ENCODE measurements at places on chromosomes 6 and 20.

DNA sequence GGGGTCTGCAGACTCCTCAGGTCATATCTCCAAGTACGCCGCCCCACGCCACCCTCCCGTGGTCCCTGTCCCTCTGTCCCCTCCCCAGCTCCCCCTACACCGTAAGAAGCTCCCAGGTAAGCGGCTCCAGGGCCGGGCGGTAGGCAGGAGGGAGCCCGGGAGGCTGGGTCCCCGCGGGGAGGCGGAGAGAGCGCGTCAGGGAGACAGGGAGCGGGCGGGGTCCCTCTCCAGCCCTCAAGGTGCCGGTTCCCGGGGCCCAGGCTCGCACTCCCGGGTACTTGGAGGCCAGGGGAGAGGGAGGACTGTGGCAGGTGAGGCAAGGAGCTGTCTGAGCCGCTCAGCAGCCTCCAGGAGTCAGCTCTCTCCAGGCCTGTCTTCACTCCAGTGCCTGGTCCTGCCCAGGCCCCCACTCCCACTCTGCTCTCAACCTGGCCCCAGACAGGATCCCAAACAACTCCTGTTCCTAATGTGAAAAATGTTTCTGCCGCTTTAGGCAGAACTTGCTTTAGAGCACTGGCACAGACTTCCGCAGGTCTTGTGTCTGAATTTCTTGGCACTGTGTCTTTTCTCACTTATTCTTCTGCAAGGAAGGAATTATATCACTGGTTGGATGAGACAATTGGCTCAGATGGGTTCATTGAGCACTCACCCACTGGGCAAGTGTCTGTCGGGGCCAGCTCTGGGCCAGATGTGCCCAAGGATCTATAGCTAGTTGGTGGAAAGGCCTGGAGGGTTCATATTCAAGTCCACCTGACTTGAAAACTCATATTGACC, 36.6 kb downstream of the HLA-G start:
- H3K36me3 ChIP-seq, result no peaks in the 10 kb centered on the region
- DNase-seq, result no peak
- no peaks in the 10 kb centered on the region for H3K27me3 ChIP-seq
- H3K4me3 ChIP-seq, result no peak overlapping the region

DNA sequence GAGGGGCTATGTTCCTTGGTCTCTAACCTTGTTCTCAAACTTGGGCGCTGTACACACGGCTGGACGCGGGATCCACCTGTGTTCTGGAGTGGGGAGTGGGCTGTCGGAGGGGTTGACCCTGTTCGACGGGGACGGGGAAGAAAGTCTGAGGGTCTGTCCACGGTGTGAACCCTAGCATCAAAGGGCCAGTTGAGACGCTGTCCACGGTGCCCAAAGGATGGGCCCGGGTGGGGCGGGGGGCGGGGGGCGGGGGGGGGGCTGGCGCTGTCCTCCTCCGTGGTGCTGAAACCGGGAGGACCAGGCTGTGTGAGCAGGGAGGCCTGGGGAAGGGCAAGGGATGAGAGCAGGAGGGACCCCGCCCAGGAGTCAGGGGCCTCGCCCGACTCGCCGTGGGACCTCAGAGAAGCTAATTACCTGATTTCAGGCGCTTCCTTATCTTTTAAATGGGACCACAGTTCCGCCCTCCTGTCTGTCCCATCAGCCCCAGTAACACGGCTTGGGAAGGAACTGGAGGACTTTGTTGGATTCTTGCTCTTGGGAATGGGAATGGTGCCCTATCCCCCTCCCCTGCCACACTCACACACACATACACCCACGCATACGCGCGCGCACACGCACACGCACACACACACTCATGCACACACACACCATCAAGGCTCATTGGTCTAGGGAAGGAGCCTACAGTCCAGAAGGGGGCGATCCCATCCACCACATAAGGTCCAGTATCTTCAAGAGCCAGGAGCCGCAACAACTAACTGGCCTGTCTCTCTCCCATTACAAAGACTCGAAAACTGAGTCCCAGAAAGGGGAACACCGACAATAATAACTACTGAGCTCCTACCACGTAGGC, 1.0 kb upstream of the VSTM2L start:
- H3K27ac ChIP-seq, result no peak overlapping the region
- H3K36me3 ChIP-seq, result no peaks in the 10 kb centered on the region
- no peaks in the 10 kb centered on the region for H3K27me3 ChIP-seq
- H3K4me3 ChIP-seq, result no peak overlapping the region
- peak; percentile 33 for DNase-seq
- H3K4me1 ChIP-seq, result peaks cover 3% of the 10 kb centered on the region

DNA sequence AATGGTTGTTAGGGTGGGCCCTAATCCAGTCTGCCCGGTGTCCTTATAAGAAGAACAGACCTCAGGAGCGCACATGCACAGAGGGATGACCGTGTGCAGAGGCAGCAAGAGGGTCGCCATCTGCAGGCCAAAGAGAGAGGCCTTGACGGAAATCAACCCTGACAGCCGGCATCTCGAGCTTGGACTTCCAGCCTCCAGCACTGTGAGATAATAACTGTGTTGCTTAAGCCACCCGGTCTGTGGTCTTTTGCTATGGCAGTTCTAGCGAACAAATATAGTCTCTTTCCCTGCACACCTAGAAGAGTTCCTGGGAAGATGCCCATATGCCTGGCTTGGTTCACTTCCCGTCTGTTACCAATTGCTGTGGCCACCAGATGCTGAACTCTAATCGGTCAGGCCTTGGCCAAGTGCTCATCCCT, 35.3 kb upstream of the PTGIS start:
- H3K36me3 ChIP-seq, result no peaks in the 10 kb centered on the region
- no peak overlapping the region for H3K4me3 ChIP-seq
- H3K27ac ChIP-seq, result no peak overlapping the region
- peaks cover 5% of the 10 kb centered on the region for H3K4me1 ChIP-seq
- DNase-seq, result no peak

GRCh38 chr20:9375221-9375681, 139.1 kb upstream of the LAMP5 start:
- no peaks in the 10 kb centered on the region for H3K4me1 ChIP-seq
- no peaks in the 10 kb centered on the region for H3K36me3 ChIP-seq
- DNase-seq, result no peak
- H3K27me3 ChIP-seq, result no peaks in the 10 kb centered on the region

DNA sequence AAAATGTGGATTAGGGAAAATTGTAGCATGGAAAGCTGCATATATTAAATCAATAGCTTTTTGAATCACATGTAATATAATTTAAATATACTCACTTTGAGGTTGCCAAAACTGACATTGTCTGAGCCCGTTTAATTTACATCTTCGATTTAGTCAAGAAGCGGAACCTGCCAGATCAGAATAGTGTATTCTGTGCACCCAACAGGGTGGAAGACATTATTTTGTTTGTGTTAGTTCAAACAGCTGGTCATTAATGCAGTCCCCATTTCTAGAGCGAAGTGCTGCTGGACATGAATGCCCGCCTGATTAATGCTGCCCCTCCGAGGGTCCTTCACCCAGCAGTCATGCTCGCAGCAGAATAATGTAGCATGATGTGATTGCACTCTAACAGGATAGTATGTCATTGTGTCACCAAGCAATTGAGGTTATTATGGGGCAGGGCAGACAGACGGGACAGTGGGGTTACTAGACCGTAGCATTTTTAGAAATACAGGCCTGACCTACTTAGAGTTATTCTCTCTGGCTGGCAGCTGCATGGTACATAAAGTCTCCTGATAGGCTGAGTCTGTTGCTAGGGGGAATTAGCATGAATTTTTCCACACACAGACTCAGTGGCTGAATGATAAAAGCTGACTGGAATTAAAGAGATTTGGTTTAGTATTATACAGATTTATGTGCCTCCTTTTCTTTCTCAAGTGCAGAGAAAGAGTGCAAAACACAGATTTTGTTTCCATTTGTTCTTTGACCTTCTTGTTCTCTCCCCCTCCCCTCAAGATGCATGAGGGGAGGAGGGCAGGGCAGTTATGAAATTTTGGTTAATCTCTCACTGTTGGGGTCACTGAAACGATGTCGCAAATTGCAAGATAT, 147.1 kb downstream of the PRL start:
- DNase-seq, result no peak
- H3K4me3 ChIP-seq, result no peak overlapping the region
- no peak overlapping the region for H3K27ac ChIP-seq
- no peaks in the 10 kb centered on the region for H3K27me3 ChIP-seq
- peaks cover 5% of the 10 kb centered on the region for H3K4me1 ChIP-seq
- H3K36me3 ChIP-seq, result no peaks in the 10 kb centered on the region

DNA sequence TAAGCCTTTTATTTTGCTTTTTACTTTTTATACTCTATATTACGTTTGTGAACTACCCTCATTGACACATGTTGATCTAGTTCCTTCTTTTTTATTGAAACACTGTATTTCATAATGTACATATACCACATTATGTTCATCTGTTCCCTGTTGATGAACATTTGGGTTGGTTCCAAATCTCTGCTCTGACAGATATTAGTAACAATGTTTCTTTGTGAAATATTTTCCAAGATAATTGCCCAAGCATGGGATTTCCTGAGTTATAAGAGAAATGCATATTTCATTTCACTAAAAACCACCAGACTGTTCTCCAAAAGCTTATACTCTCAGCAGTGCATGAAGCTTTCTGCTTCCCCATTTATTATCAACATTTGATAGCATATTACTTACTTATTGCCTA, 44.2 kb upstream of the TNFRSF21 start:
- H3K27ac ChIP-seq, result no peak overlapping the region
- H3K27me3 ChIP-seq, result no peaks in the 10 kb centered on the region
- DNase-seq, result no peak
- no peak overlapping the region for H3K4me3 ChIP-seq
- H3K4me1 ChIP-seq, result no peaks in the 10 kb centered on the region
- no peaks in the 10 kb centered on the region for H3K36me3 ChIP-seq

DNA sequence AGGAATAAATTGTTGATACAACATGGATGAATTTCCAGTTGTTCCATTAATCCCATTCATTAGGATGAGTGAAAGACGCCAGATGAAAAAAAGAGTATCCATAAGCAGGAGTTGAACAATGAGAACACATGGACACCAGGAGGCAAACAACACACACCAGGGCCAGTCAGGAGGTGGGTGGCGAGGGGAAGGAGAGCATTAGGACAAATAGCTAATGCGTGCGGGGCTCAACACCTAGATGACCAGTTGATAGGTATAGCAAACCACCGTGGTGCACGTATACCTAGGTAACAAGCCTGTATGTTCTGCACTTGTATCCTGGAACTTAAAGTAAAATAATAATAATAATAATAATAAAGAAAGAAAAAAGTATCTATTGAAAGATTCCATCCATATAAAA, 11.1 kb downstream of the PCED1A start:
- H3K4me1 ChIP-seq, result no peaks in the 10 kb centered on the region
- no peaks in the 10 kb centered on the region for H3K36me3 ChIP-seq
- no peaks in the 10 kb centered on the region for H3K27me3 ChIP-seq
- H3K4me3 ChIP-seq, result no peak overlapping the region
- H3K27ac ChIP-seq, result no peak overlapping the region

DNA sequence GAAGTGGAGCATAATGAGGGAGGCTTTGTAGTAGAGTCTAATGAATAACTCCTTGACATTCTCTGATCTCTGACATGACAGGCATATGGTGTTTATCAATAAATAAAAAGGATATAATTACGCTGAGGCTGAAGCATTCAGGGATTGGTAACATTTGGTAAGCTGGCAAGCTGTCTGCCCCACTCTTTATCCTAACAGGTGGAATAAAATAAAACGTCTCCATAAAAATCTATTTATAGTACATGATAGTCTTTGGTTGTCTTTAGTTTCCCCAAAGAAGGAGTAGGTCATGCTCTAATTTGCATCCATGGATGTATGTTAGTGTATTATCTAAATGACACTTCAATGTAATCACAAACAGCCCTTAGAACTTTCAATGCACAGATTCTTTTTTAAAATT, 30.9 kb upstream of the RBM24 start:
- H3K4me3 ChIP-seq, result no peak overlapping the region
- H3K27ac ChIP-seq, result no peak overlapping the region
- no peaks in the 10 kb centered on the region for H3K27me3 ChIP-seq
- H3K36me3 ChIP-seq, result no peaks in the 10 kb centered on the region
- H3K4me1 ChIP-seq, result no peaks in the 10 kb centered on the region

- no peak for DNase-seq
- H3K4me3 ChIP-seq, result no peak overlapping the region
- no peaks in the 10 kb centered on the region for H3K36me3 ChIP-seq
- no peaks in the 10 kb centered on the region for H3K4me1 ChIP-seq
- H3K27me3 ChIP-seq, result no peaks in the 10 kb centered on the region
Observed at GRCh38 chr6:118042855-118043254, 135.8 kb downstream of the SLC35F1 start.

DNA sequence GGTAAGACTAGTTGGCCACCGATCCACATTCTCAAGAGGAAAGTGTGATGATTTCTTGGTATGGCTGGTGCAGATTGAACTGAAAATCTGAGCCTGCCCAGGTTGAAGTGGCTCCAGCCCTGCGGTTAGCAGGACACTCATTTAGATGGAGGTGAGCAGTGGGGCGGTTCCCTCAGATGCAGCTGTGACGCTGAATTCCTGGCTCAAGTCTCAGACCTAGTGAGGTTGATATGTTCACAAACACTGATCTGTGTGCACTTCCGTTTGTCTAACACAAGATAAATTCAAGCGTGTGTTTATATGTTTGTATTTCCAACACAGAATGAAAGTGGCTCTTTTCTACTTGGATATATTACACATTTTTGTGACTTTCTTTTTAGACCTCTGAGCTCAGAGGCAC, 83.4 kb upstream of the FRMD1 start:
- no peak overlapping the region for H3K27ac ChIP-seq
- peaks cover 2% of the 10 kb centered on the region for H3K4me1 ChIP-seq
- no peak overlapping the region for H3K4me3 ChIP-seq

- H3K27ac ChIP-seq, result no peak overlapping the region
- DNase-seq, result no peak
- H3K27me3 ChIP-seq, result no peaks in the 10 kb centered on the region
- H3K36me3 ChIP-seq, result no peaks in the 10 kb centered on the region
Observed at GRCh38 chr6:64023693-64024092, 388.1 kb downstream of the PHF3 start.

- DNase-seq, result no peak
- H3K4me1 ChIP-seq, result no peaks in the 10 kb centered on the region
- H3K36me3 ChIP-seq, result no peaks in the 10 kb centered on the region
- no peak overlapping the region for H3K27ac ChIP-seq
Observed at GRCh38 chr20:36967636-36968035, 16.1 kb upstream of the SAMHD1 start.

GRCh38 chr6:13116155-13116554, 212.2 kb downstream of the TBC1D7 start:
- no peak overlapping the region for H3K4me3 ChIP-seq
- H3K36me3 ChIP-seq, result no peaks in the 10 kb centered on the region
- H3K27ac ChIP-seq, result no peak overlapping the region
- DNase-seq, result no peak
- H3K27me3 ChIP-seq, result no peaks in the 10 kb centered on the region
- H3K4me1 ChIP-seq, result no peaks in the 10 kb centered on the region

Measured in ovary (tissue), 10 donors.